ENCODE measurements at places on chromosomes 7 and 10.

GRCh38 chr10:49076319-49076718 lies 39.0 kb downstream of the VSTM4 start:
- DNase-seq: no peak

DNA sequence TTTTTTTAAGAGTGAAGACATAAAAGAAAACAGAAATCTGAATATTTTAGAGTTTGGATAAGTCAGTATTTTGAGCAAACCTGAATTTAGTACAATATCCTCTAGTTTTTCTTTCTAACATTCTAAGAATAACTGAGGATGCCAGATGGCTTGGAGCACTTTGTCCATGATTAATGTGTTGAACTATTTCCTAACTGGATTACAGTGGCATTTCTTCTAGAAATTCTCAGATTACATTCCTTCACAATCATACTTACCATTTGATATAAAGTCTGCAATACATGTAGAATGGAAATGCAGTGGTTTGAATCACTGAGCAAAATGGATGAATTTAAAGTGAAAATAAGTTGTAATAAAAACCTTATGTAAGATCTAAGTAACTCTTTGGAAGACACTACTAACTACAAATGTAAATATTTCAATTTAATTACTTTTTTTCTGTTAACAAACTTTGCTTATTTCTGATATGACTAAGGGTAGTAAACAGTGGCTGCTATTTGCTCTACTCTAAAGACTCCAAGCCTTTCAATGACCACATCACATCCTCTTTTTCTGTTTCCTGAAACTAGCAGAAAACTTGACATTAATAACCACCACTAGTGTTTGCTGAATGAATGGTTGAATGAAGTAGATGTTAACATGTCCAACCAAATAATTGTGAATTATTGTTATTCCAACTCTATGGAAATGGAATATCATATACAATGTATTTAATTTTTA lies 102.8 kb downstream of the PRKG1 start:
- DNase-seq: no peak

DNA sequence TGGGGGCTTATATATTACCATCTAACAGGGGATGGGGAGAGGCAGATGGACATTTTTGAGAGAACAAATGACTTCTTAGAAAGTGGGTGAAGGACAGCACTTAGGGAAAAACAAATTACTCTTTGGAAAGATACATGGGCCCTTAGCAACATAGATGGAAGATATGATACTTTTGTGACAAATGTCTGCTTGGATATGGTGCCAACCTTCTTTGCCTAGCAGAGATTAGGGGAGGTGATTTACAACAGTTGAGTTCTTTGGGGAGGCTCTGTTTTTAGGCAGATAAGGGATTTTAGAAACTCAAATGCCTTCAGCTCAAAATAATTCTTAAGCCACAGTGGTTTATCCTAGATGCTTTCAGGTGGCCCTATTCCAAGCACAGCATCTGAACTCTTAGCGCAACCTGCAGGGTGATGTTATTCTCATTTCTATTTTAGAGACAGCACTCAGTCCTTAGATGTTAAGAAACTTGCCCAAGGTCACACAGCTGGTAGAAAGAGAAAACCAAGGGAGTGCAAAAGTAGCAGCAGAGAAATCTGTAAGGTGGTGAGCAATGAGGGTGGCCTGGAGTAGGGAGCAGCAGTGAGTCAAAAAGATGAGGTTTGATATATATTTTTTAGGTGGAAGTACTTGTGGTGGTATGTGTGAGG lies 75.1 kb upstream of the KMT2E start:
- no peak for DNase-seq

GRCh38 chr7:78370936-78371335 lies 572.4 kb downstream of the PHTF2 start:
- no peak for DNase-seq

DNA sequence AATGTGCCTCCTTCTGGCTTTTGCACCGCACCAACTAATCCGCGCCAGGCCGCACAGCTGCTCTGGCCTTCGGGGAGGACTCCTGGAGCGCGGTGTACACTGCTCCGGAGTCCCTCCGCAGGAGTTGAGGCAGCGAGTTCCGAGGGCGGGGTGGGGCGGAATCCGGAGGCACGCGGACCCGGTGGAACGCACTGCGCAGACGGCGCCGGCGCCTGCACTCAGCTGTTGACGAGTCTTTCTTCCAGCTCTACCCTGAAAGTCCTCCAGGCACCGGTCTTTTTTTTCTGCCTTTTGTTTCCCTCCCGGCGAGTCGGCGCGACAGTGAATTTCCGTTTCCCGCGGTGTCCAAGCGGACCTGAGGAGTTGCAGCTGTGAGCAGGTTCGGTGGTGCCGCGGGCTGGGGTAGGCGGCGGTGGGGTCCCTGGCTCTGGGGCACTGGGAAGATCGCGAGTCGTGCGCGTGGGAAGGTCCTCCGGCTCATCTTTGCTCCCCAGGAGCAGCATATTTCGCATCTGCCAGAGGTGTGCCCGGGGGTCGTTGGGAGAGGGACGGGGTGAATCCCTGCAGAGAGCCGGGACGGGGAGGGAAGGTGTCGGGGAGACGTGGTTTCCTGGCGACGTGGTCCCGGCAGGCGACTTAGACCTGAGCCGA lies 44.1 kb downstream of the SFTPD start:
- DNase-seq: peak; percentile 92

DNA sequence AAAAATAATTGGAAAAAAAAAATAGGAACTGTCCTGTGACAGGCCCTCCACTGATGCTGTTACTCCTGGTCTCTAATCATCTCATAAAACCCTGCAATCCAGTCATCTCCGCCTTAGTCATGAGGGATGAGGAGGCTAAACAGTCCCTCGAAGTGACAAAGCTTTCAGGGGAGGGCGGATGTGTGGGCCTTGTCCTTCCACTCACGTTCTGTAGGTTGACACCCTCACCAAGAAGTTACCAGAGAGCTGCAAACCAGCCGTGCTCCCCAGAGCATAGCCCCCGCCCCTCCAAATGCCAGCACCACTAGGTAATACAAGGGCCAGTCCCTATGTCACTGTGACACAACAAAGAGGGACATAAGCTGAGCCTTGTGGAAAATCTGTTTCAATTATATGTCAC lies 11.9 kb downstream of the COBL start:
- DNase-seq: no peak

GRCh38 chr7:2399848-2400587 lies 3.4 kb upstream of the CHST12 start:
- DNase-seq: peak; percentile 92

DNA sequence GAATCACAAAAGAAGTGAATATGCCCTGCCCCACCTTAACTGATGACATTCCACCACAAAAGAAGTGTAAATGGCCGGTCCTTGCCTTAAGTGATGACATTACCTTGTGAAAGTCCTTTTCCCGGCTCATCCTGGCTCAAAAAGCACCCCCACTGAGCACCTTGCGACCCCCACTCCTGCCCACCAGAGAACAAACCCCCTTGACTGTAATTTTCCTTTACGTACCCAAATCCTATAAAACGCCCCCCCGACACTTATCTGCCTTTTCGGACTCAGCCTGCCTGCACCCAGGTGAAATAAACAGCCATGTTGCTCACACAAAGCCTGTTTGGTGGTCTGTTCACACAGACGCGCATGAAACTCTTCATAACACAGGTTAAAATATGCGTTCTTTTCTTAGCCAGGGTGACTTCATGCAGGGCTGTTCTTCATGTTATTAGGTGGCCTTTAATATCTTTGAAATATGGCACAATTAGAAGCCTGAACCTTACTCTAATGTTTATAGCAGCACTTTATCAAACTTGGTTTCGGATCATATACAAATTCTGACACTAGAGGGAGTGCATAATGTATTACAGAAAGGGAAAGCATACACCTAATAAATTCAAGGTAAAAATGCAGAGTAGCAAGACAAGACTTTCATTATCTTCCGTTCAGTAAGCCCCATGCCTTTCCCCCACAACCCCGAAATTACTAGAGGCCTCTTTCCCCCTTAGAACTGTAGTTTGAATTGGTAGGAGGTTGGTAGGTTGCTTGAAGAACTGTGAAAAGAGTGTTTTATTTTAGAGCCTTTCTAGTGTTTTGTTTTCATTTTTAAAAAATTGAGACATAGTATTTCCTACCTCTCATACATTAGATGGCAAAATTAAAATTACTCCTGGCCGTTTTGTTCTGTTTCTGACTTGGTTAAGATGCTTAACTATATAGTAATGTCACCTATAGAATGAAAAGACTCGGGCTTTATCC lies 117.9 kb downstream of the NPY start:
- no peak for DNase-seq

DNA sequence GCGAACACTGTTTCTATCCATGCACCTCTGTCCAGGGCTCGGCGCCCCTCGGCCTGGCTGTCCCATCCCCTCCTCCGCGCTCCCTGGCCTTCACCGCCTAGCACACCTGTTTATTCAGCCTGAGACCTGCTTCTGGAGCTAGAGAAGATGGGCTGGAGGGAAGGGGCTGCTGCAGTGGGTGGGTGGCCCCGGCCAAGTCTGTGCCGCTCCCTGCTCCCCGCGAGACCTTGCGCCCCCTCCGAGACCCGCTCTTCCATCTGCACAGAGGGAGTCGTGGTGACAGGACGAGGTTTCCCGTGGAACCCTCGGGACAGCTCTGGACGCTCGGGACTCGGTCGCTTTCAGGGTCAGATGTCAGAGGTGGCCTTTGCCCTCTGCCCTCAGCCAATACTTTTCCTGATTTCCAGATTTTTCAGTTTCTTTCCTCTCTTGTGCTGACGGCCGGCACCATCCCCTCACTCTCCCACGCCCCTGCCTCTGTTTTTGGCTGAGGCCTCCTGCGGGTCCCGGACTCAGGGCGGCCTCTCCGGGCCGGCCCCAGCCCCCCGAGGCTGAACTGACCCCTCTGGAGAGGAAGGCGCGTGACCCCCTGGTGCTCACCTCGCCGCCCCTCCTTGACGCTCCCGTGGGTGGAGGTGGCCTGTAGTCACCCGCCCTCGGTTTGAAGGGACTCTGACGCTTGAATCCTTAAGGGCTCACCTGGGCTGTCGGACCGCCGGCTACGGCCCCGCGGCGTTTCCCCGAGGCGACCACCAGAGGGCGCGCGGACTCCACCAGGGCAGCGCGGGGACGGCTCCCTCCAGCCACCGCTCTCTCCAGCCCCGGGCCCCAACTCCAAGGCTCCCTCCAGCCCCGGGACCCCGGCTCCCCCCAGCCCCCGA lies 15.6 kb downstream of the SHH start:
- peak; percentile 71 for DNase-seq

DNA sequence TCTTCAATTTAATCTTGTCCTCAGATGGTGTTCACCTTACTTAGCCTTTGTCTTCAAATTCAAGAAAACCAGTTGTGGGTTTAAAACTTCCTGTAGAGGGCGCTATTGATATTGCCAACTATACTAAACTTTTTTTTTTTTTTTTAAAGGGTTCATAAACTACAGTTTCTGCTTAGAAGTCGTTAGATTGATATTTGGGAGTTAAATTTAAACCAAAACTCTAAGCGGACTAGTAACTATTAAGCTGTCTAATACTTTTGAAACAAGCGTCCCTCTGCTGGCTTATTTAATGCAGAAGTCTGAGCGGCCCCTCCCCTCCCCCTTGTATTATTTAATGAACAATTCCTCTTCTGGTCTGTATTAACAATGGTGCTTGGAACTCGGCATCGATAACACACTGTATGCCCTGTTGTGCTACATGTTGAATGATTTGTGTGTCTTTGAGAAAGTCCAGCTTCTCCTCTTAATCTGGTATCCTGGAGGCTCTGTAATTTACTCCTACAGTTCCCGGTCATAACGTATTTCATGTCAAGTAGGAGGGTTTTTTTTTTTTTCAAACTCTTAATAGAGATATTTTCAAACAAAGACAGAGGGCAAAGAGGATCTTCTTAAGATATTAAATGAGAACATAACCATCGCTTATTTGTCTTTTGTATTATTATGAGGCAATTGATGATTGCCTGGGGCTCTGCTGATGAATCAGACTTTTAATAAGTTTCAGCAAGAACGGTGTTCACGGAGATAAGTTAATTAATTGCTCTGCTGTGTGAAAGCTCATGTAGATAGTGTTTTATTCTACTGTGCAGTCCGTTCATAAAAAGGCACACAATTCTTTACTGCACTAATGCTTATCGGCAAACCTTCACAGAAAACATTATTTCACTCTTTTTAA lies 22.6 kb upstream of the CREB5 start:
- DNase-seq: no peak

DNA sequence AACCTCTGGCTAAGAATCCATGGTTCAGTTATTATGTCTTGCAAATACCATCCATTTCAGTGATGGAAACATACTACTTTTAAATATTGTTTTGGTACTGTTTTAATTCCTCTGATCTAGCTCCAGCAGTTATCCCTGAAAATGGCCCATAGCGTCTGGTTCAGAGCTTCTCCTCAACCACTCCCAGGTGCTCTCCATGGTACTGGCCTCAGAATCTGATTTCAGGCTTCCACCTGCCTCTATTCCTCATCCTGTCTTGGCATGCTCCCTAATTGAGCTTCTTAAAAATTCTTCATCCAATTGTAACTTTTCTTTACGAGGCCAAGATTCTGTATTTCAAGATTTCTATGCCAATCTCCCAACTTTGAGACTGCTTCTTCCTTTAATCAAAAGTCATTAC lies 236.3 kb downstream of the HTR7 start:
- DNase-seq: no peak

DNA sequence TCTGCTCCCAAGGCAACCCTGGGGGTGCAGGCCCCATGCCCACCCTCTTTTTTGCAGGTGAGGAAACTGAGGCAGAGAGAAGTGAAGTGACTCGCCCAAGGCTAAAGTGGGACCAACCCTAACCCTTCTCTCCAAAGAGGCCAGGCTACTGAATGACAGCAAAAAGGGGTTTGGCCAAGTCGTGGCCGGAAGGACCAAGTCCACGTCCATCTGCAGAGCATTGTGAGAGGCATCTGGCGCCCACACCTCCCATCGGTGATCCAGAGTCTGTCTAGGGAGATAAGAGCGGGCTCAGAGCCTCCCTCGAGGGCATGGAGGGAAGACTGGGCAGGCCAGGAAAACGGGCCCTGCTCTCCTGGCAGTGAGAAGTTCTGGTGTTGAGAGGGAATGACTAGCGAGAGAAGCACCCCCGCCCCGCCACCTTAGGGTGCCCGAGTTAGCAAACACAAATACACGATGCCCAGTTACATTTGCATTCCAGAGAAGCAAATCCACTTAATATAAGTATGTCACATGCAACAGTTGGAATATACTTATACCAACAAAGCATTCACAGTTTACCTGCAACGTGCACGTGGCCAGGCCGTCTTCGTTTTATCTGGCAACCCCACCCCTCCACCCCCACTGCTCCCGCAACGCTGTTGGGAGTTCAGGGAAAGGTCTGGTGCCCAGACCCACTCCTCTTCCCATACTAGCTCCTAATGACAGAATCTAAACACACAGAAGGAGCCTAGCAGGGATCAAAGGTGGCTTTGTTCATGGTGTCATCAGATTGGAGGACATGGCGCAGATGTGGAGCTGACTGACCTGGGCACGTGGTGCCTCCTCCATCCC lies 124.9 kb downstream of the OAT start:
- no peak for DNase-seq

DNA sequence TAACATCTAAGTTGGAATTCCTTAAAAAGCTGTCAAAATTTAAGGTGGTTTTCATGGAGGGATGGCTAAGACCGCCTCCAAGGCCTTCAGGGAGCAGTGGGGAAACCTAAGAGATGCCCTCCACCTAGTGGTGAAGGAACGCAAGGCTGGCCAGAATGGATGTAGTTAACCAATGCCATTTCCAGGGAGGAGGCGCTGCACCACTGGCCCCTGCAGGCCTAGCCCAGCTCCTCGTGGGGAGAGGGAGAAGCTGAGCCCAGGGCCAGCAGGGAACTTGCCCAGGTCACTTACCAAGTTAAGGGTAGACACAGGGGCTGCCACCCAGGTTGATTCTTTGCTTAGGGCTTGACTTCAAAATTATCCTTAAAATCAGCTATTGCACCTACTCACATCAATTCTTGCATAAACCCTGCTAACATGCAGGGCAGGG lies 32.0 kb downstream of the FIGNL1 start:
- no peak for DNase-seq

Data from aorta (tissue), 5 donors.